H1 (cell line): ENCODE measurements at places on chromosomes 7 and 10. TPM values are rescaled to one million over a fixed set of nuclear protein-coding genes. Genes with fewer than 3 reads are reported as not detected.

- H3K27me3 ChIP-seq, result no peaks in the 10 kb centered on the region
- DNase-seq, result no peak
- peaks cover 23% of the 10 kb centered on the region for H3K4me1 ChIP-seq
- H3K36me3 ChIP-seq, result no peaks in the 10 kb centered on the region
- no peak overlapping the region for H3K27ac ChIP-seq
- no peak overlapping the region for H3K4me3 ChIP-seq
Measured at GRCh38 chr7:140637400-140637799, 3.2 kb downstream of the DENND2A start.

GRCh38 chr10:49276596-49276995 lies 22.4 kb upstream of the C10orf71 start:
- H3K4me3 ChIP-seq, result no peak overlapping the region
- H3K27ac ChIP-seq, result no peak overlapping the region
- H3K36me3 ChIP-seq, result no peaks in the 10 kb centered on the region
- H3K27me3 ChIP-seq, result no peaks in the 10 kb centered on the region
- no peak for DNase-seq
- no peaks in the 10 kb centered on the region for H3K4me1 ChIP-seq

DNA sequence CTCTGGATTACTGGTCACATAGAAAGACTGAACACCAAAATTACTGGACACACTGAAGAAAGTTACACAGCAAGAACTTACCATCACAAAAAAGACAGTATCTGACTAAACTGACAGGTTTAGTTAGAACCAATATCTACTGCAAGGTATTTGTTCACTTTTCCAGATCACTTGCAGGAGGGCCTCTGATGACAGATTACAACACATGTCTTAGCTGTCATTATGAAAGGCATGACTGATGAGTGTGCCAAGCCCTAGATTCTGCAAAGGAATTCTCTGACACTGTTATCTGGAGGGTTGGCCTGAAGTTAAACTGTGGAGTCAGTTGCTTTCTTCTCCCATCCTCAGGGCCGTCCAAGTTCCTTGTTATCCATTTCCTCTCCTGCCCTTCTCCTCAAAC lies 242.7 kb downstream of the KIF20B start:
- H3K36me3 ChIP-seq, result no peaks in the 10 kb centered on the region
- no peak overlapping the region for H3K4me3 ChIP-seq
- no peak overlapping the region for H3K27ac ChIP-seq
- no peaks in the 10 kb centered on the region for H3K27me3 ChIP-seq

PON3 gene
- not detected in 2 replicates for polyA plus RNA-seq

ADAM12 gene
- polyA plus RNA-seq, result 0.17 and 0.20 TPM in 2 replicates

RELN gene
- polyA plus RNA-seq, result 0.03 and 0.11 TPM in 2 replicates

STYXL1 gene
- polyA plus RNA-seq, result 53.2 and 53.9 TPM in 2 replicates

BNIP3 gene
- polyA plus RNA-seq, result 58.9 and 75.1 TPM in 2 replicates

GRCh38 chr7:50801907-50802306 lies 19.2 kb upstream of the GRB10 start:
- no peak for DNase-seq
- no peaks in the 10 kb centered on the region for H3K4me1 ChIP-seq
- H3K27ac ChIP-seq, result no peak overlapping the region
- H3K27me3 ChIP-seq, result no peaks in the 10 kb centered on the region; the same call in 1 of the 2 replicates

DNA sequence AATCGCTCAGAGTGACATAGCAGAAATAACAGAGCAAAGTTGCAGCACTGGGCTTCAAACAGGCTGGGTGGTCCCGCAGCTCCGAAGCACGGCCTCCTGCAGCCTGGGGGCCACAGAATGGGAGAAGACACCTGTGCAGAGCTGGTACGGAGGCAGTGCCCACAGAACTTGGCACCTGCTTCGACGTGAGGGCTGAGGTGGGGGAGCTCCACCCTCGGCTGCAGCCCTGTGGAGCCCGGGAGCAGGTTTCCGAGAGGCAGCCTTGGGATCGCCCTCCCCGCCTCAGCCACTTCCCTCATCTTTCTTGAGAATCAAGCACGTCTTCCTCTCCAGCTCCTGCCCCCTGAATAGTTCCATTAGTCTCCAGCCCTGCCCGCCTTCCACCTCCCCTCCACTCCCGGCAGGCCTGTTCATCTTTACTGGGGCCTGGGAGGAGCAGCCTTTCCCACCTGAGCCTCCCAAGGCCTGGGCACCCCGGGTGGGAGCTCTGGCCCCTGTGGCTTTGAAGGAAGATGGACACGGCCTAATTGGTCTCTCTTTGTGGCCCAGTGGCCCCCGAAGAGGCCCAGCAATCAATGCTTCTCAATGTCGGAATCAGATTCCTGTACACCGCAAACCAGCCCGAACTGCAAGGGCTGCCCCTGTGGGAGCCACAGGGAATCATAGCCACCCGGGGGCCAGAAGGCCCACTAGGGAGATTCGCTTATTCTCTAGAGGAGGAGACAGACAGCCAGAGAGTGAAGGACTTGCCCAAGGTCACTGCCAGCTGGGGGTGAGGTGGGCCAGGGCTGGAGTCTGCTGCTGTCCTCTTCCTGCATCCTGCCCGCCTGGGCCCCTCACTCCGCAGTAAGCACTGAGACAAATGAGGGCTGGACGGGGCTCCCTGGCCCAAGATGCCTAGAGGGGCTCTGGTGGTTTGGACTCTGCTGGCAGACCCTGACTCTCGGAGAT lies 17.0 kb upstream of the PCBD1 start:
- DNase-seq, result no peak
- no peaks in the 10 kb centered on the region for H3K27me3 ChIP-seq
- H3K4me1 ChIP-seq, result no peaks in the 10 kb centered on the region
- no peaks in the 10 kb centered on the region for H3K36me3 ChIP-seq

LRRC18 gene
- polyA plus RNA-seq, result not detected in 2 replicates

GRCh38 chr10:43223056-43223455 lies 43.8 kb downstream of the RASGEF1A start:
- DNase-seq, result no peak
- peaks cover 4% of the 10 kb centered on the region for H3K27me3 ChIP-seq
- H3K4me3 ChIP-seq, result no peak overlapping the region
- H3K27ac ChIP-seq, result no peak overlapping the region
- H3K36me3 ChIP-seq, result no peaks in the 10 kb centered on the region
- H3K4me1 ChIP-seq, result peaks cover 2% of the 10 kb centered on the region; the same call in 1 of the 2 replicates

DNA sequence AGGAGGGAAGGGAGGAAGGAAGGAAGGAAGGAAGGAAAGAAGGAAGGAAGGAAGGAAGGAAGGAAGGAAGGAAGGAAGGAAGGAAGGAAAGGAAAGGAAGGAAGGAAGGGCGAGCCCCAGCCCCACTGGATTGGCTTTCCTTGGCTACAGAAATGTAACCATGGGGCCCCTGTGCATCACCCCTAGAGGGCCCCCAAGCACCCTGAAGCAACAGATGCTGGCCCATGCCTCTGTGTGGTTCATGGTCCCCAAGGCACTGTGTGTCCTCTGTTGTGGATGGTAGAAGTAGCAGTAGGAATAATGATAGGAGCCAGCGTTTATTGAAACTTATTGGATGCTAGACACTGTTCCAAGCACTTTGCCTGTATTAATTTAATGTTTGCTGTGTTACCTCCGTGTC lies 116.6 kb upstream of the MACROH2A2 start:
- no peaks in the 10 kb centered on the region for H3K27me3 ChIP-seq
- H3K36me3 ChIP-seq, result no peaks in the 10 kb centered on the region
- no peak overlapping the region for H3K27ac ChIP-seq
- no peak for DNase-seq

DNA sequence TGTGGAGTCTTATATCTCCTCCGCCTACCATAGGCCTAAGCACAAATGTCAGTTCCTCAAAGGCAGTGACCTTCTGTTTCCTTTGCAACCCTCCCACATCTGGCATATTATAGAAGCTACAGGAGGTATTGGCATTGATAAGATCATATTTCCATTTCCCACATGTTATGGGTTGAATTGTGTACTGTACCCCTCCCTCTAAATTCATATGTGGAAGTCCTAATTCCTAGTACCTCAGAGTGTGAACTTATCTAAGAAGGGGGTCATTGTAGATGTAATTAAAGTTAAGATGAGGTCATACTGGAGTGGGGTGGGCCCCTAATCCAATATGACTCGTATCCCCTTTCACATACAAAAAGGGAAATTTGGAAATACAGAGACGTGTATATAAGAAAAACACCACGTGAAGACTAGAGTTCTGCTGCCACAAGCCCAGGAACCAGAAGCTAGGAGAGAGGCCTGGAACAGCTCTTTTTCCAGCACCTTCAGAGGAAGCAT lies 6.1 kb upstream of the LAMB4 start:
- H3K36me3 ChIP-seq, result no peaks in the 10 kb centered on the region
- H3K4me1 ChIP-seq, result peaks cover 2% of the 10 kb centered on the region

CNPY1 gene
- not detected in 2 replicates for polyA plus RNA-seq

- H3K4me1 ChIP-seq, result peaks cover 9% of the 10 kb centered on the region
- H3K27me3 ChIP-seq, result no peaks in the 10 kb centered on the region
- no peaks in the 10 kb centered on the region for H3K36me3 ChIP-seq
- DNase-seq, result no peak
- H3K4me3 ChIP-seq, result no peak overlapping the region
- peak overlapping the region; percentile 5; the same call in 1 of the 2 replicates for H3K27ac ChIP-seq
Measured at GRCh38 chr7:76423666-76424412, 911 bp upstream of the ZP3 start.

GRCh38 chr10:98472196-98472595 lies 25.5 kb upstream of the HPS1 start:
- H3K27ac ChIP-seq, result no peak overlapping the region
- H3K4me3 ChIP-seq, result no peak overlapping the region
- peaks cover 2% of the 10 kb centered on the region; the same call in 1 of the 2 replicates for H3K4me1 ChIP-seq

DNA sequence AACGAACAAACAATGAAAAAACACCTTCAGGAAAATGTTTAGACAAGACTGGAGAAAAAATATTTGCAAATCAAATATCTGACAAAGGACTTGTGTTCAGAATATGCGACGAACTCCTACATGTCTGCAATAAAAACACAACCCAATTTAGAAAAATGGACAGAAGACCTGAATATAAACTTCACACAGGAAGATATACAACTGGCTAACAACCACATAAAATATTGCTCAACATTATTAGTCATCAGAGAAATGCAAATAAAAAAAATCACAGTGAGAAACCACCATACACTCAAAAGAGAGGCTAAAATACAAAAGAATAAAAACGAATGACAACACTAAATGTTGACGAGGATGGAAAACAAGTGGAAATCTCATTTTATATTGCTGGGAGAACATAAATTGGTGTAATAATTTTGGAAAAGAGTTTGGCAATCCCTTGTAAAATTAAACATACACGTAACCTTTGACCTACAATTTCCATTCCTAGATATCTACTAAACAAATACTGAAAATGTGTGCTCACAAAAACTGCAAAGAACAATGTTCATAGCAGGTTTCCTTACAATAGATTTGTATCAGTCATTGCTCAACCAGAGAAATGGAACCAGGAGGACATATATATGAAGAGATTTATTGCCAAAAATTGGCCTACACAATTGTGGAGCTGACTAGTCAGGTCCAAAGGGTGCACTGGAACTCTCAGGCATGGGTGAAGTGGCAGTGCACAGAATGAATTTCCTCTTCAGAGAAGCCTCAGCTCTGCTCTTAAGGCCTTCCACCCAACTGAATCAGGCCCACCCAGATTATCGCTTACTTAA lies 82.9 kb upstream of the OGDHL start:
- H3K27ac ChIP-seq, result no peak overlapping the region
- H3K4me1 ChIP-seq, result no peaks in the 10 kb centered on the region
- DNase-seq, result no peak
- no peak overlapping the region for H3K4me3 ChIP-seq

MMP21 gene
- 0.05 TPM in 1 of 2 replicates, not detected in the other for polyA plus RNA-seq

IFIT2 gene
- polyA plus RNA-seq, result 0.03 TPM in 1 of 2 replicates, not detected in the other
